Motor neuron (in vitro differentiated cells): ENCODE measurements at places on chromosomes 13 and 19. TPM values are rescaled to one million over a fixed set of nuclear protein-coding genes. Genes with fewer than 3 reads are reported as not detected.

Gene TMEM190
- not detected in 2 replicates for total RNA-seq

Gene IFNL1
- not detected in 2 replicates for total RNA-seq

Gene ZNF556
- 0.14 and 0.17 TPM in 2 replicates for total RNA-seq

Gene RAX2
- 0.22 TPM in 1 of 2 replicates, not detected in the other for total RNA-seq

Gene TSHZ3
- total RNA-seq, result 2.2 and 2.8 TPM in 2 replicates

Gene VSIG10L
- total RNA-seq, result 2.7 and 3.8 TPM in 2 replicates

Gene C1QTNF9
- 0.25 TPM in 1 of 2 replicates, not detected in the other for total RNA-seq

Gene LGALS14
- not detected in 2 replicates for total RNA-seq

Gene INSR
- 15.4 and 18.1 TPM in 2 replicates for total RNA-seq

Gene PSG3
- 0.89 TPM in 1 of 2 replicates, not detected in the other for total RNA-seq

Gene ZNF808
- 17.3 and 20.0 TPM in 2 replicates for total RNA-seq

Gene NPAS1
- total RNA-seq, result 0.87 and 1.0 TPM in 2 replicates

Gene LILRB3
- 0.14 and 0.74 TPM in 2 replicates for total RNA-seq

Gene ZNF823
- total RNA-seq, result 11.1 and 12.7 TPM in 2 replicates

Gene ZNF71
- total RNA-seq, result 1.6 and 3.7 TPM in 2 replicates

Gene PRR36
- 6.0 and 6.4 TPM in 2 replicates for total RNA-seq

GRCh38 chr13:45696610-45697226, 5.4 kb upstream of the CBY2 start:
- ATAC-seq, result no peak

GRCh38 chr13:30679483-30680330, 55.6 kb upstream of the ALOX5AP start:
- peak; percentile 96 for ATAC-seq

GRCh38 chr13:93794197-93794885, 567.7 kb downstream of the GPC6 start:
- ATAC-seq, result no peak

- no peak for ATAC-seq
Observed at GRCh38 chr13:57437587-57437986, 194.0 kb upstream of the PCDH17 start.

GRCh38 chr19:16418597-16418962, 53.2 kb downstream of the EPS15L1 start:
- no peak for ATAC-seq

DNA sequence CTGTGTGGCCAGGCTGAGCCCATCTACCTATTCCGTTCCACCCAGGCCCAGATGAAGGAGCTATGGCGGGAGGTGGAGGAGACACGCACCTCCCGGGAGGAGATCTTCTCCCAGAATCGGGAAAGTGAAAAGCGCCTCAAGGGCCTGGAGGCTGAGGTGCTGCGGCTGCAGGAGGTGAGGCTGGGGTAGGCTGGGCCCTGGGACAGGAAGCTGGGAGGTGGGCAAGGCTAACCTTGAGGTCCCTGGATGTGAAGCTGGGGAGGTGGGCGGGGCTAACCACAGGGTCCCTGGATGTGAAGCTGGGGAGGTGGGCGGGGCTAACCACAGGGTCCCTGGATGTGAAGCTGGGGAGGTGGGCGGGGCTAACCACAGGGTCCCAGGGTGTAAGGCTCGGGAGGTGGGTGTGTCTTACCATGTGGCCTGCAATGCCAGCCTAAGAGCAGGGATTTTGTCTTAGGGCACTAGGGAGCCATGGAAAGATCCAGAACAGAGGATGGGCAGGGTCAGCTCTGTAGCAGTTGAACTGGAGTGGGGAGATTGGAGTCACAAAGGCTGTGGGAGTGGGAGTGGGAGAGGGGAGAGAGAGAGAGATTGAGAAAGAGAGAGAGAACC, 36.9 kb downstream of the KCNC3 start:
- no peak for ATAC-seq

DNA sequence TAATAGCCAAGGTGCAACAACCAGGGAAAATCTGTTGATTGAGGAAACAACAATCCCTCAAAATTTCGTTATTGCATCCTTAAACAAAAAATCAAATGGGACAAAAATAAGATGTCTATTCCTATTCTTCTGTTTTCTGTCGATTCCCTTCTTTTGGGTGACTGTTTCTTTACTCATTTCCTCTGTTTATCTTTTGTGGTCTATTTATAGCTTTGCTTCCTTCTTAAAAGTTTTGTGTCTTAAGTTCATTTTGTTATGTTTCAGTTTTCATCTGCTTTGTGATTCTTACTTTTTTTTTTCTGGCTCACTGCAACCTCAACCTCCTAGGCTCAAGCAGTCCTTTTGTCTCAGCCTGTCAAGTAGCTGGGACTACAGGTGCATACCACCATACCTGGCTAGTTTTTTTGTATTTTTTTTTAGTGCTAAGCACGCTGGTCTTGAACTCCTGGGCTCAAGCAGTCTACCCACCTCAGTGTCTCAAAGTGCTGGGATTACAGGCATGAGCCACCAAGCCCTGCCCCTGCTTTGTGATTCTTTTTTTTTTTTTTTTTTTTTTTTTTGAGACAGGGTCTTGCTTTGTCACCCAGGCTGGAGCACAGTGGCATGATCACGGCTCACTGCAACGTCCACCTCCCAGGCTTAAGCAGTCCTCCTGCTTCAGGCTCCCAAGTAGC, 10.4 kb downstream of the ZNF146 start:
- no peak for ATAC-seq

DNA sequence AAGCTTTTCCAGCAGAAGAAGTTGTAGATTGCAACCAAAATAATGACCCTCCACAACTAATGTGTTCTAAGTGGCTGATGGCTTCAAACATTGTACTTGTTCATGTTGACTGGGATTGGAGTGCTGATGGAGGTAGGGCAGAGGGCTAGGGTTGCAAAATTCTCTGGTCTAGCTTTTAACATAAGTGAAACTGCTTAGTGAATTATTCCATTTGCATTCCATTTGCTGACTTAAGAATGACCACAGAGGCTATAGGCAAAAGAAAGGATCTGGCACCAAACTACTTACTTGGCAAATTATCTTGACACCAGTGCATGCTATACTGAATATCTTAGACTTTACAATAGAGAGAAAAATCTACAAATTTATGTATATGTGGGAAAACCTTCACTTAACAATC, 287.0 kb downstream of the FGF9 start:
- ATAC-seq, result no peak

DNA sequence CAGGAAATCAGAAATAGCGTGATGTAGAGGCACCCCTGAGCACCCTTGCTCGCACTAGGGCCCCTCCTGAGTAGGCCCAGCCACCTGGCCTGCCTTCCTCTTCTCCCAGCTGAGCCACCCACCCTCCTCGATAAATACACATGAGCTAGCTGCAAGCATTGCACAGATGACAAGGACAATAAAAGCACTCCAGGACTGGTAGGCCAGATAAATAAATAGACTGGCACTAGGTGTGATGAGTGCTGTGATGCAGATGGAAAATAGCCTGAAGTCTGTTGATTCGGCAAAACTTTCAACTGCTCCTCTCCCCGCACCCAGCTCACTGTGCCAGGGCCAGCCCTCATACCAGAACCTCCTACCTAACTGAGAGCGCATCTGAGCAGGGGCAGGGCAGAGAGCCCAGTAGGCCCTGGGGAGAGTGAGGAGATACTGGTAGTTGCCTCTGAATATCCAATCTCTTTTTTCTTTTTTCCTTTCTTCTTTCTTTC, 54.5 kb upstream of the GPI start:
- ATAC-seq, result no peak

GRCh38 chr19:11247391-11247790, 8.0 kb downstream of the ANGPTL8 start:
- ATAC-seq, result no peak

GRCh38 chr19:1853295-1854038, 5.2 kb upstream of the REXO1 start:
- peak; percentile 21 for ATAC-seq

GRCh38 chr19:29380581-29380980, 145.2 kb upstream of the VSTM2B start:
- ATAC-seq, result no peak

GRCh38 chr19:3833578-3834348, 35.1 kb downstream of the ZFR2 start:
- no peak for ATAC-seq

- ATAC-seq, result no peak
Observed at GRCh38 chr13:79662882-79663281, 181.9 kb downstream of the NDFIP2 start.

- peak; percentile 21 for ATAC-seq
Observed at GRCh38 chr13:89267734-89268133, 1596.6 kb downstream of the SLITRK5 start.

GRCh38 chr19:7346488-7346971, 2.2 kb upstream of the ARHGEF18 start:
- no peak for ATAC-seq

DNA sequence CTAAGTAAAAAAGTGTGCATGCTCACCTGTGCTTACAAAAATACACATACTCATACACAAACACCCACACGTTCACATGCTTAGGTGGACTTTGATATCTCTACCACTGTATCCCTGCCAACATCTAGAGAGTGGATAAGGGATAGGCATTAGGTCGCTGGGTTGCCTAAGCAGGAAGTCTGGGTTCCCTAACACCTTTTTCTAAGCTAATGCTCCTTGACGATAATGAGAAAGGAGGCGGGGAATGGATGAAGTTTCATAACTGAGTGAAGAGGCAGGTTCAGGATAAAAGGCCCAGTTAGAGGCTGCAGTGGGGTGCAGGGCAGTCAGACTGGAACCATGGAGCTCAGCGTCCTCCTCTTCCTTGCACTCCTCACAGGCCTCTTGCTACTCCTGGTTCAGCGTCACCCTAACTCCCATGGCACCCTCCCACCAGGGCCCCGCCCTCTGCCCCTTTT, 41.9 kb upstream of the CYP2A7 start:
- ATAC-seq, result no peak

GRCh38 chr19:50710612-50711011, 9.0 kb downstream of the SHANK1 start:
- no peak for ATAC-seq

- ATAC-seq, result peak; percentile 14
Observed at GRCh38 chr19:32580353-32580900, 563 bp upstream of the PDCD5 start.

DNA sequence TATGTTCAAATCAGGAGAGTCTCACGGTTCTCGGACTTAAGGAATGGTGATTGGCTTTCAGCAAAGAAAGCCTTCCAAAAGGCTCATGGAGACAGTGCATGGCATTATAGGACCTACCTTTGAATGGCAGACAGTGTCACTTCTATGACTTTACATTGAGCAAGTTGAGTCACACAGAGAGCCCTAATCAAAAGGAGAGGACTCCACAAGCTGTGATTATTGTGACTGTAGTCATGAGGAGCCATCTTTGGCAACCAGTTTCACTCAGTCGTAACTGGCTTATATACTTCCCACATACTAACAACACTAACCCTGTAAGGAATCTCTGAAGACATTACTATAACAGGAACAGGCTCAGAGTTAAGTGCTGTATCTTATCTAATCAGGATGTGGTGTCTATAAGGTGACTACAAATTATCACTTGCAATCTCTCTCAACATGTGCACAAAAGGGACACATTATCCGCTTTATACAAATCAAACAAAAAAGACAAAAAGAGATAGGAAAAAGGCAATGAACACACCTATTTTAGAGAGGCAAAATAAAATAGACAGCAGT, 6.1 kb downstream of the LGALS14 start:
- ATAC-seq, result no peak

DNA sequence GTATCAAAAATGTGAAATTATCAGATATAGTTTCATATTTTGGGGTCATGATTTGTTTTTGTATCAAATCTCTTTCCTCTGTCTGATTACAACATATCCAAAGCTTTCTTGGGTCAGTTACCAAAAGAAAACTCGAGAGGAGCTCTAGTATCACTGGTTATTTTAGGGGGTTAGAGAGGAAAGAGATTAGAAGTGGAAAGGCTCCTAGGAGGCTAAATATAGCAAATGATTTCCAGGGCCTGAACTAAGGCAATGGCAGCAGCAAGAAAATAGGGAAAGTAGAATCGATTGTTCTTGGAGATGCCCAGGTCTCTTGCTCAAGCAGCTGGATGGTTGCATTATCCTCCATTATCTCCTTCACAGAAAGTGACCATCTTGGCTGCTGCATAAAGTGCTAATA, 72.9 kb downstream of the NHLRC3 start:
- ATAC-seq, result no peak

GRCh38 chr13:29849071-29849631, 1.3 kb downstream of the UBL3 start:
- no peak for ATAC-seq

GRCh38 chr19:18672044-18672451, 11.4 kb upstream of the CRTC1 start:
- ATAC-seq, result no peak

DNA sequence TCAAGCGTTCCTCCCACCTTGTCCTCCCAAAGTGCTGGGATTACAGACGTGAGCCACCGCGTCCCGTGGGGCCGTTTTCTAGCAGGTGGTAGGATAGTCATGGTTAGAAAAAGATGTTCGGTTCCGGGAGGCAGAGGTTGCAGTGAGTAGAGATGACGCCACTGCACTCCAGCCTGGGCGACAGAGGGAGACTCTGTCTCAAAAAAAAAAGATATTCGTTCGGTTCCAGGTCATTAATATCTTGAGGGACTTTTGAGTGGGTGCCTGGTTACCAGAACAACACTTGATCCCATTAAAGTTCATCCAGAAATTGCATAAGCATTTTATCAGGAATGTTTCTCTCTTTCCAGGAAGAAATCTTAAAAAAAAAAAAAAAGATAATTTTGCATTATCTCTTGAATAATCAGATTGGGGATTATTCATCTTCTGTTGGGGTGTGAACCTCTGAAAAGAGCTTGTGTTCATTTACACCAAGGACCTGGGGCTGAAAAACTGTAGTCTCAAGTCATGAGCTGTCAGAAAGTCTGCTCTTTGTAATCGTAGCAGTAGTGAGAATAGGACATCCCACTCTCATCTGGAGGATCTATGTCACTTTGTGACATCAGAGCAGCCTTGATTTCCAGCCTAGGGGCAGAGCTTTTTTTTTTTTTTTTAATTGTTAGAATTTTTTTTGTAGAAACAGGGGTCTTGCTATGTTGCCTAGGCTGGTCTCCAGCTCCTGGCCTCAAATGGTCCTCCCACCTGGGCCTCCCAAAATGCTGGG, 1.0 kb upstream of the ETHE1 start:
- peak; percentile 32 for ATAC-seq

DNA sequence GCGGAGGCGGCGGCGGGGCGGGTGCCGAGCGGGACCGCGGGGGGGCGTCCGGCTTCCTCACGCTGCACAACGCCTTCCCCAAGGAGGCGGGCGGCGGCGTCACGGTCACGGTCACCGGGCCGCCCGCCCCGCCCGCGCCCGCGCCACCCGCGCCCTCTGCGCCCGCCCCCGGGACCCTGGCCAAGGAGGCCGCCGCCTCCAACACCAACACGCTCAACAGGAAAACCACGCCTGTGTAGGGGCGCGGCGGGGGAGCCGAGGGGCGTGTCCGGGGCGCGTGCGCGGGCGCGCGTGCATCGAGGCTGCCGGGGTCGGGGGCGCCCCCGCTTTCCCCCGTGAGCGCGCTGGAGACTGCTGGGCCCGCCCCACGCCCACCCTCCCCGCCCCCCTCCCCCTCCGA, 8.8 kb upstream of the CACNG6 start:
- ATAC-seq, result peak; percentile 52

- ATAC-seq, result no peak
Observed at GRCh38 chr19:12411893-12412292, 10.8 kb upstream of the ZNF799 start.

GRCh38 chr19:12932392-12933286, 872 bp downstream of the FARSA start:
- no peak for ATAC-seq

- no peak for ATAC-seq
Observed at GRCh38 chr13:24905242-24905641, 141.3 kb downstream of the RNF17 start.

GRCh38 chr13:48624858-48625257, 28.9 kb upstream of the CYSLTR2 start:
- ATAC-seq, result no peak

GRCh38 chr19:38039966-38040365, 133.0 kb downstream of the SIPA1L3 start:
- ATAC-seq, result no peak

GRCh38 chr19:19159534-19159933, 10.5 kb downstream of the MEF2B start:
- ATAC-seq, result no peak
